Inflammatory macrophage treated with lipopolysaccharide for 1 hour (primary cell): ENCODE measurements at places on chromosomes 1 and 21.

GRCh38 chr1:16420424-16421118, 16.7 kb downstream of the SPATA21 start:
- DNase-seq: no peak

DNA sequence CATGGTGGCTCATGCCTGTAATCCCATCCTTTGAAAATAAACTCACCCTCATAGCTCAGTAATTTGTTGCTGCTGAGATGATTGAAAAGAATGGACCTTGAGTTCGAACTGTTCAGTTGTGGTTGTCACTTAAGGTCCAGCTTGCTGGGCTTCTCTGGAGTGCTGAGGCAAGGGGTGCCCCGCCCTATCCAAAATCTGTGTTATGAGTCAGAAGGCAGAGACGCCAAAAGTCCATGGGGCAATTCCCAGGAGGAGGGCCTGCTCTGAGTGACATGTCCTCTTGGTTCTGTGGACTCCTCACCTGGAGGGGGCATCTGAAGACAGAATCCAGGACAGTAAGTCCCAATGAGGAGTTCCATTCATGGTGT, 64.8 kb downstream of the MYOM3 start:
- DNase-seq: peak; percentile 44

- no peak for DNase-seq
Observed at GRCh38 chr1:155003227-155003765, 694 bp downstream of the ZBTB7B start.

- peak; percentile 81 for DNase-seq
Observed at GRCh38 chr21:31293986-31294385, 50.1 kb downstream of the TIAM1 start.

GRCh38 chr21:36966821-36967768, 626 bp upstream of the HLCS start:
- DNase-seq: no peak

DNA sequence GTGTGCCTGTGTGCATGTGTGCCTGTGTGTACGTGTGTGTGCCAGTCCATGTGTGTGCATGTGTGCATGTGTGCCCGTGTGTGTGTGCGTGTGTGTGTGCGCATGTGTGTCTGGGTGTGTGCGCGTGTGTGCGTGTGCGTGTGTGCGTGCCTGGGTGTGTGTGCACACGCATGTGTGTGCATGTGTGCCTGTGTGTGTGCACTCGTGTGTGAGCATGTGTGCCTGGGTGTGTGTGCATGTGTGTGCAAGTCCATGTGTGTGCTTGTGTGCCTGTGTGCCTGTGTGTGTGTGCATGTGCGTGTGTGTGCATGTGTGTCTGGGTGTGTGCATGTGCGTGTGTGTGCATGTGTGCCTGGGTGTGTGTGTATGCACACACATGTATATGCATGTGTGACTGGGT, 28.7 kb upstream of the COL6A2 start:
- DNase-seq: no peak

GRCh38 chr1:8096105-8097011, 70.2 kb upstream of the ERRFI1 start:
- DNase-seq: peak; percentile 75

GRCh38 chr1:216458812-216459211, 35.6 kb upstream of the USH2A start:
- no peak for DNase-seq

DNA sequence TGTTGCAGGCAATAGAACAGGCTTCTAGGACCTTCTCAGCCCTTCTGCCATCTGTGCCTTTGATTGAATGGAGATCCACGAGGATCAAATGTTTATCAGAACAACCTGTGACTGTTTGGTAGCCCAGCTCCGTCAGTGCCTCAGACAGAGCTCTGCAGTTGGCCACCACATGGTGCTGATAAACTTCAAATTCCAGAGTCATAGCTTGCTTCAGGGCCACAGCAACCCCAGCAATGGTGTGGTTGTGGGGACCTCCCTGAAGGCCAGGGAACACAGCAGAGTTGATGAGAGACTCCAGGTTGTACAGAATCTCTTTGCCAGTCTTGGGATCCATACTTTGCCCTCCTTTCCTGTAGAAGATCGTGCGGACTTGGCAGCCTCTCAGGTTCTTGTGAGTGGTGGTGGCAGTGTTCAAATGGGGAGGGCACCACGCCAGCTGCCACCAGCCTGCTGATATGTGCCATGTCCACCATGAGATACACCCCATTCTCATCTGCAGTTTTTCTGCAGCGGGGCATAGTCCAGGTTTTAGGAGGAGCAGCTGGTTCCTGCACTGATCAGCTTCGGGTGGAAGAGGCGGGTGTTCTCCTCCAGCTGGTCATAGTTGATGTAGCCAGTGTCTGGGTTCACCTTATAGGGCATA, 82.9 kb upstream of the ARTN start:
- DNase-seq: no peak

DNA sequence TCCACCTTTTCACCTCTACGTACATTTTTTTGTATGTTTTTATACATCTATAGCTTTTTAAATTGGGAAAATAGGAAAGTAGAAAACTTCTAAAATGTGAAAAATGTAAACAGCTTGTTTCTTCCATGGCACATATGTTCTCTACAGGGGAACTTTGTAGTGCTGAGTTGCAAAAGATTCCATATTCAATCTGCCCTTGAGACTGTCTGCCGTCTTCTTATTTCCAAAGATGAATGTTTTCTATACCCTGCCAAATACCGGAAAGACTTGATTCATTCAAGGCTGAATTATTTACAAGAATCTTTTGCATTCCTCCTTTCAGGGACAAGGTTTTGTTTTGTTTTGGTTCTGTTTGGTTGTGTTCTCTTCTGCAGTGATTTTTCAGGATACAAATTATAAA, 1334.5 kb upstream of the ADGRL4 start:
- DNase-seq: no peak

DNA sequence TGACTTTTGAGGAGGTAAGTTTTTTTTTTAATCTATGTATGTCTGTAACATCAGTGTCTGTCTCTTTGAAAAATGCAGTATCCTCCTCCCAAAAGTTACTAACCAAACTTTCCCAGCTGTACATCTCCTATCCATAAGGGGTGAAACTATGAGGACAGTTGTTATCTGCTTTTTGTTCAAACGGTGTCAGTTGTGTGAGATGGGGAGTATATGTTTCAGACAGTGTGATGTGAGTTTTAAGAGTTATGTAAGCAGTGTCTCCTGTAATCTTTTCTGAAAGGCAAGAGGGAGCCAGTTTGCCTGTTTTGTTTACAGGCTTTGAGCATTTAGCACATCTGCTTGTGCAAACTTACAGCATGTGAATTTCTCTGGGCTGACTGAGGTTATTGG, 34.8 kb upstream of the CACYBP start:
- peak; percentile 27 for DNase-seq

DNA sequence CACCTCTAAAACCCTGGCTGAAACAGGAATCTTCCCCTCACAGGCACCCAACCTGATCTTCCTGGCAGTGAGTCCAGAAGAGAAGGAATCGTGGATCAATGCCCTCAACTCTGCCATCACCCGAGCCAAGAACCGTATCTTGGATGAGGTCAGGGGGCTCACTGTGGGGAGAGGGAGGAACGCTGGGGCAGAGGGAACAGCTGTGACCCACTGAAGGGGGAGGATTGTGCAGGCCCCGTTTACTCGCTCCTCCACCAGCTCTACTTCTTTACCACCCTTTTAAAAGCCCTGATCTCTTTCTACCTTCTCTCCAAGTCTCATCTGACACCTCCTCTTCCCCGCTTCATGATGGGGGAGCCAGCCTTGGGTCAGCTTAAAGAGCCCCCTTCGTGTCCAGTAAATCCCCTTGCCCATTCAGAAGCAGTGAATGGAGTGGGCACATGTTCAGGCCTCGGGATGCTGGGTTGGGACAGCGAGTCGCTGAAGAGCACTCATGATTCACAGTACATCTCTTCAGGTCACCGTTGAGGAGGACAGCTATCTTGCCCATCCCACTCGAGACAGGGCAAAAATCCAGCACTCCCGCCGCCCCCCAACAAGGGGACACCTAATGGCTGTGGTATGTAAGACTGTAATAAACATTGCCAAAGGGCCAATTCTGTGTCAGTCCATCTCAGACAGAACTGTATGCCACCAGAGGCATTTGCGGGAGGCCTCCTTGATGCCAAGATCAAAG, 7.3 kb downstream of the PLEKHO1 start:
- no peak for DNase-seq

DNA sequence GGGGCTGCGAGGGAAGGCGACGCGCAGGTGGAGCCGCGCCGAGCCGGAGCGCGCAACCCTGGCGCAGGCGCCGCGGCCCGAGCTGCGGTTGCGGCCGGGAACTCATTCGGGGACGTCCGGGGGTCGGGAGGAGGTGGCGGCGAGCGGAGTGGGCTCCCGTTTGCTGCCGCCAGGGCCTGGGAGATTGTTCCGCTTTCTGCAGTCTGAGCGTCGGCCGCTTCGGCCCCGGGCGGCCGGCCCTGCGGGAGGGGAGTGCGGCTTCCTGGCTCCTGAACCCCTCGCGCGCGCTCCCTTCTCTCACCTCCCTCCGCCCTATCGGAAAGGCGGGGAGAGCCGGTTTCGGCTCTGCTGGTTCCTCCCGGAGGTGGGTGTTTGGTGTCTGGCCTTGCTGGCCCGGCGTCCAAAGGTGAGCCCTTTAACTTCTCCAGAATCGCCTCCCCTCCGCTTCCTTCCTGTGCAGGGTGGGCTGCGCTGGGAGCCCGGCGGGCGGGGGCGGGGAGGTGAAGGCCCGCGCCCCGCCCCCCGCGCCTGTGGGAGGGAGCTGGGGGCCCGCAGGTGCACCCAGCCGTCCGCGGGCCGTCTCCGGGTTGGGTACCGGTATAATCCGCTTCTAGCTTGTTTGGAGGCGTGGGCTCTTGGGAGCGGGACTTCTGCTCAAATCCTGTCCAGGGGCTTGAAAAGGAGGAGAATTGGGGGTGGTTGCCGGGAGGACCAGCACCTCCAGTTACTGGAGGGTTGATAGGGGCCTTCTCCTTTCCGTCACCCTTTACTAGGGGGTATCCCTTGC, 683 bp downstream of the LRRC8D start:
- peak; percentile 62 for DNase-seq

GRCh38 chr1:109655615-109656519, at the start of gene GSTM4:
GSTM4 (plus strand) TSS chr1:109656099; CDS start chr1:109656390, 291 bp downstream.
- DNase-seq: peak; percentile 74

DNA sequence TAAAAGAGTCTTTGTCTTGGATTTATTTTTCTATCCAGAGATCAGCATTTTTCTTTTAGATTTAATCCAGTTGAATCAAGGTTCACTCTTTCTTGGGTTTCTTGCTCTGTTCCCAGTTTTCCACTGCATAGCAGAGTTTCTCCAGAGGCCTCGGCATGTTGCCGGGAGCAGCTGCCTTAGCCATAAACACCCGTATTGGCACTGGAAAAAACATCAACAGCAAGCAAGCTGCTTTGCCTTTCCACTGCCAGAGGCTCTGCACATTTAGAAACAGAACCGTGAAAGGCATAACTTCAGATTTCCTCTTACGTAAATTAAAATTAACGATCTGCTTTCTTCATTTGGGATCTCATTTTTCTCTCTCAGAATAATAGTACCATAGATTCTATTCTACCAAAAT, 181.8 kb upstream of the L1TD1 start:
- no peak for DNase-seq

- peak; percentile 94 for DNase-seq
Observed at GRCh38 chr1:109894823-109895719, 15.6 kb upstream of the CSF1 start.

- no peak for DNase-seq
Observed at GRCh38 chr1:9435854-9436640, 103.2 kb upstream of the SLC25A33 start.

- no peak for DNase-seq
Observed at GRCh38 chr1:29786791-29787732, 550.7 kb downstream of the PTPRU start.

GRCh38 chr1:109490934-109491302, 3.0 kb upstream of the CYB561D1 start:
- no peak for DNase-seq
